ENCODE measurements at places on chromosomes 16 and 17.

DNA sequence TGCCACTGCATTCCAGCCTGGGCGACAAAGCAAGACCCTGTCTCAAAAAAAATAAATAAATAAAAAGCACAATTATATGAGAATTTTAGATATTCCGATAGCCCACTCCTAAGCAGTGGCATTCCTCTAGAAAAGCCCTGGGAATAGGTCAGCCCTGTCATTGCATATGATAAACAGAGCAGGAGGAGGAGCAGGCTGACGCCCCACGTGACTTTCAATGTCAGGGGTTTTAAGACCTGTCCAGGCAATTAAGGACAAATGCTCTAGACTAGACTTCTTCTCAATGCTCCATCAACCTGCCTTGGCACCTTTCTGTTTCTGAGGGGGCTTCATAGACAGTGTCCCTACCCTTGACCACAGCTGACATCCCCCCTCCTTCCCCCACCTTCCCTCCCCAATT is 7.5 kb downstream of the TOM1L2 start:
- no peak for DNase-seq

- no peak for DNase-seq
Measured at GRCh38 chr17:27862004-27862403, 31.2 kb downstream of the LYRM9 start.

DNA sequence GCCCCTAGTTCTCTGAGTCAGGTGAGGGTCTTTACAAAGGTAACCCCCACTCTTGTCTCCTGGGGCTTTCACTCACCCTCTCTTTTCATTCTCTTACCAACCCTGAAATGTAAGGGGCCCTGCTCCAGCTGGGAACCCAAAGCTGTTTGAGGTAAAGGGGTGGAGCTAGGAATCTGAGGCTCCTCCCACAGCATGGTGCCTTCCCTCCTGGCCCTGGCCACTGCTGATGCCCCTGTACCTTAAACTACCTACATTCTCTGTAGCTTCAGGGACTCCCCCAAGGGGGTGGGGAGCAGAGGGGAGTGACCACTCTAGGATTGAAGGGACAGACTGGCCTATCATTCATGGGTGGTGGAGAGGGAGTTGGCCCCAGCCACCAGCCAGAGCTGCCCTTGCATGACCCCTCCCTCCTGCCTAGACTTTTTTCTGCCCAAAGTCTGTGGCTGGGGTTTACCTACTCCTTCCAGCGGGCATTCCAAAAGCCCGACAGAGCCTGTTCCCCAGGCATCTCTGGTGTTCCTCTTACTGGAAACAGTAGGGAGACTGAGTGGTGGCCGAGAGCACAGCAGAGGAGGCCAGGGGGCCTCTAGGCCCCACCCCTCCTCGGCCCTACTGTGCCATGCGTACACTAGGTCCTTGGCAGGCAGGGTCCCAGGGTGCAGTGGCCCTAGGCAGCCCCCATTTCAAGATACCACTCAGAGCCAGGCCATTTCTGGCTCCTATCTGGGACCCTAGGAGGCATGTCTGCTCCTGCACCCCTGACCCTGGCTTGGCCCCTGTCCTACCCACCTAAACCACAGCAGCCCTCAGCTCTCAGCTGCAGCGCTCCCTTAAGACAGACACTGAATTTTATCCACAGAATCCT is 9.5 kb downstream of the DOK4 start:
- DNase-seq = no peak

- DNase-seq = no peak
Measured at GRCh38 chr16:66266436-66267291, 99.8 kb upstream of the CDH5 start.

DNA sequence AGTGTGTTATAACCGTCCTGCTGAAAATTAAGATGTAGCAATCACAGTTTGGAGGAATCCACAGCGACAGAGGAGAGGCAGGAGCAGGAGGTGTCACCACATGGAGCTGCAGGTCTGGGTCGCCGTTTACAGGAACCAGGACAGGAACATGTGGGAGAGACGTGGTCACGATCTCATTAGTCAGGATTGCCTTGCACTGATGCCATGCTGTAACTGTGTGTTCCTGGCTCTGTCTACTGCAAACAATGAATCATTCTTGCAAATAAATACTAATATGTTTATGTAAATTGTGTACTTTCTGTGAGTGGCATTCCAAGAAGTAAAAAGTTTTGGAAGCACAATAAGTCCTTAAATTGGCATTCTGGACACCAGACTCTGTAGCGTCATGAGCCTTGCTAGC is 271.8 kb downstream of the CPPED1 start:
- DNase-seq = no peak

- no peak for DNase-seq
Measured at GRCh38 chr17:7763919-7764318, 46.4 kb downstream of the DNAH2 start.

- DNase-seq = peak; percentile 72
Measured at GRCh38 chr17:76547183-76547641, 7.4 kb downstream of the PRCD start.

DNA sequence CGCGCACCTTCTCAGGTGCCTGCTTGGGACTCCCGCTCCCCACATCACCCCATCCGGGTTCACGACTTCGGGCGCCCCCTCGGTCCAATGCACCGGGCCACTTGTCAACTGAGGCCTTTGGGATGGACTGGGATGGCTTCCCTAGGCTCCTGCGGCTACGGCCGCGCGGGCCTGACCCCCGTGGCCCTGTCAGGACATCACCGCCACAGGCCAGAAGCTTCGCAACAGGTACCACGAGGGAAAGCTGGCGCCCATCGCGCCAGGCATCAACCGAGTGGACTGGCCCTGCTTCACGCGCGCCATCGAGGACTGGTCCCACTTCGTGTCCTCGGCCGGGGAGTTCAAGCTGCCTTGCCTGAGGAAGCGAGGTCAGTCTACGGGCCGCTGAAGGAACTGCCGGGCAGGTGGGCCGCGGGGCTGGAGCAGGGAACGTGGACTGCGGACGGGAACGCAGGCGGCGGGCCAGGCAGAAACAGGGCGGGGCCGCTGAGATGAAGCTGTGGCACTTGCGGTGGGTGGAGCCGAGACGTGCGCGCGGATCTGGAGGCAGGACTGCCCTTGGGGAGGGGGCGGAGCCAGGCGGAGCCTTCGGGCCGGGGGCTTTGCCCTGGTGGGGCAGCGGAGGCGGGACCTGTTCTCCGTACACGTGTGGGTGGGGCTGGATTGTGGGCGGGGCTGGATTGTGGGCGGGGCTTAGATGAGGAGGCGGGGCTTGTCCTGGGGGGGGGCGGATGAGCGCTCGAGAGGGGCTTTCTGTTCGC is 13.7 kb upstream of the CNGB1 start:
- peak; percentile 95 for DNase-seq

- DNase-seq = no peak
Measured at GRCh38 chr16:13397126-13397525, 495.7 kb downstream of the SHISA9 start.

GRCh38 chr16:59878999-59879398 is 1144.9 kb upstream of the GOT2 start:
- no peak for DNase-seq

- DNase-seq = no peak
Measured at GRCh38 chr17:65423346-65424140, 137.9 kb downstream of the AXIN2 start.

Data from CD4-positive, alpha-beta T cell treated with Interleukin-4 for 1 hour (primary cell).